ENCODE measurements at places on chromosomes 12 and 14.
A peak's percentile ranks its signal among the peaks of the same experiment; 100 is the strongest.

GRCh38 chr12:6070472-6071257, 53.8 kb downstream of the VWF start:
- DNase-seq, result no peak

- no peak for DNase-seq
These were observed 233.4 kb downstream of the BMP4 start for GRCh38 chr14:53723221-53723620.

- DNase-seq, result no peak
These were observed 77.5 kb downstream of the ELK3 start for GRCh38 chr12:96271469-96272199.

DNA sequence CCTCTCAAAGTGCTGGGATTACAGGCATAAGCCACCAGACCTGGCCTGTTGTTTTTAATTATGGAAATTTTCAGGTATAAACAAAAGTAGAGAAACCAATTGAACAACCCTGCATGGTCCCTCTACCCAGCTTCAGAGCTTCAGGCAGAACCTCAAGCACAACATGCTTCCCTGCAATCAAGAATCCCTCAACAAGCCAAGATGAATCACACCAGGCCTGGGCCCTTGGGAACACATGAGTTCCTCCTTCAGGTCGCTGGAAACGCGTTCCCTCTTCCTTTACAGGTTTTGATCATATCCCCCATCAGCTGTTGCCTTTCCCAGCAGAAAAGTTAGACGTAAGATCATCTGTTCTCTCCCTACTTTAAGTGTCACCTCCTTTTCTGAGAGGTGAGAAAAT, 20.5 kb upstream of the CORO1C start:
- DNase-seq, result no peak

GRCh38 chr12:120820884-120821510, 83.2 kb downstream of the SPPL3 start:
- no peak for DNase-seq

DNA sequence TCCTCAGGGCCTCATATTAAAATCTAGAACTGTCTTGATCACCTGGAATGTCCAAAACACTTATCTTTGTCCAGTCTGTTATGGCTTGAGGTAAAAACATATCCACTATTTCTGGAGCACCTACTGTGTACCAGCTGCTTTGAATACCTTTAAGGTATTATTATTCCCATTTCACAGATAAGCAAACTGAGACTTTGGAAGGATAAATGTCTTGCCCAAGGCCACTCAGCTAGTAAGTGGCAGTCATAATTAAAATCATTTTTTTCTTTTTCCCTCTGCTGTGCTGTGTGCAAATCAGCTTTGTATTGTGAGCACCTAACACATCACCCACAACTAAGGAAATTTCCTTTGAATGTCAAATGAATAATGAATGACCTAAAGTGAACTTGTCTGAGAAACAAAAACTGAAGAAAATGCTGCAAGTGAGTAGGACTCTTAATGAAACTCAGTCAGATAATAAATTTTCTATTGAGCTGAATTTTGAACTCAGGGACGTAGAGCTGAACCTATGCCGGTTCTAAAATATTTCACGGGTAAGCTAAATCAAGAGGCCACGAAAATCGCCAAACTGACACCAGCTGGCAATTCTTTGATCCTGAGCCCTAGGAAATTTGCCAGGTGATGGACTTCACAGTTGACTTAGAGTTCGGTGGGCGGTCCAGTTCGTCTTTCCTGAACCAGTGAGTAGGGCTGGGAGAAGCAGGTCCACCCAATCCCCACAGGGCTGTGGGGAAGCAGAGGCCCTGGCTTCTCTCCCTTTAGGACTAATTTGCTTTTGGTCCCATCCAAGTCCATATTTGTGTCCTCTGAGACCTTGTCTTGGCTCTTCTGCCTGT, 159.7 kb upstream of the PWP1 start:
- DNase-seq, result no peak

GRCh38 chr14:105486974-105487448, 325 bp downstream of the CRIP1 start:
- no peak for DNase-seq

GRCh38 chr12:72189266-72189665, 82.9 kb upstream of the TRHDE start:
- no peak for DNase-seq

- no peak for DNase-seq
These were observed 76.9 kb upstream of the TMEM132C start for GRCh38 chr12:128190052-128190451.

DNA sequence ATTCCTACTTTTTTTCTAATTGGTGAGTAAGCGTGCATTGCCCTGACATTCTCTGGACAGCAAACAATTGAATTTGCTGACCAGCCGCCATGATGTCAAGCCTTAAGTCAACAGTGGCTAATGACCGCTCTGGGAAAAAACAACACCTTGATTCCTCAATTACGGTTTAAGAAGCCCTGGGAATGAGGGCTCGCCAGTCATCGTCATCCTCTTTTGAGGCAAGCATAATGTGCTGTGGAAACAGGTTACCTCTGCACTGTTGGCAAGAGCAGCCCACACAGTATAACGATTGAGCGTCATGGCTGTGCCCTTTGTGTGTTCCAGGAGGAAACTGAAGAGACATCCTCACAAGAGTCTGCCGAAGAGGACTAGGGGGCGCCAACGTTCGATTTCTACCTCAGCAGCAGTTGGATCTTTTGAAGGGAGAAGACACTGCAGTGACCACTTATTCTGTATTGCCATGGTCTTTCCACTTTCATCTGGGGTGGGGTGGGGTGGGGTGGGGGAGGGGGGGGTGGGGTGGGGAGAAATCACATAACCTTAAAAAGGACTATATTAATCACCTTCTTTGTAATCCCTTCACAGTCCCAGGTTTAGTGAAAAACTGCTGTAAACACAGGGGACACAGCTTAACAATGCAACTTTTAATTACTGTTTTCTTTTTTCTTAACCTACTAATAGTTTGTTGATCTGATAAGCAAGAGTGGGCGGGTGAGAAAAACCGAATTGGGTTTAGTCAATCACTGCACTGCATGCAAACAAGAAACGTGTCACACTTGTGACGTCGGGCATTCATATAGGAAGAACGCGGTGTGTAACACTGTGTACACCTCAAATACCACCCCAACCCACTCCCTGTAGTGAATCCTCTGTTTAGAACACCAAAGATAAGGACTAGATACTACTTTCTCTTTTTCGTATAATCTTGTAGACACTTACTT, 138.9 kb downstream of the HMGA2 start:
- peak; percentile 30 for DNase-seq

GRCh38 chr14:64763085-64763782, 59.0 kb downstream of the PLEKHG3 start:
- no peak for DNase-seq

DNA sequence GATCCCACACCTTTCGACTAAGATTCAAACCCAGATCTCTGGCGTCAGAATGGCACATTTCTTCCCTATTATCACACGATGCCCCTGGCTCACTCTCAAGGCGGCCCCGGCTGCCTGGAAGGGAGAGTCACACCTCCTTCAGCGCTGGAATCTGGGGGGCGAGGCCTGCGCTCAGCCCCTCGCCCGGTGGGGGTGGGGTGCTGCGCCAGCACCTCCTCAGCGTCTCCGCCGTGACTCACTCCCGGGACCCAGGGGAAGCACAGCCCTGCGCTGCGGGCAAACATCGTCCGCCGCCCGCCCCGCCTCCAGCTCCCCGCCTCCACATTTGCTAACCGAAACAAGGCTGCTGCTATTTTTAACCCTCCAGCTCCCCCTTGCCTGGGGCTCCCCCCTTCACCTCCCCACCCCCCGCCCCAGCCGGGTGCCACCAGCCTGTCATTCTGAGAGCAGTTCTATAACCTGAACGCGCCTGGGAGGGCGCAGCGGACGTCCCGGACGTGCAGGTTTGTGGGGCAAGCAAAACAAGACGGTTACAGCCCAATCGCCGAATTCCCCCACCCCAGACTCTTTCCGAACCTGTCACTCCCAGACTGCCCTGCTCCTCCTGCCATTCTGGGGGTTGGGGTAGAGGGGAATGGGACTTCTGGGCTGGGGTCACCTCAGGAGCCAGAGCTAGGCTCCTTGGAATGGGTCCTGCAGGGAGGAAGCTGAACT, 6.7 kb downstream of the HDAC7 start:
- peak; percentile 92 for DNase-seq

DNA sequence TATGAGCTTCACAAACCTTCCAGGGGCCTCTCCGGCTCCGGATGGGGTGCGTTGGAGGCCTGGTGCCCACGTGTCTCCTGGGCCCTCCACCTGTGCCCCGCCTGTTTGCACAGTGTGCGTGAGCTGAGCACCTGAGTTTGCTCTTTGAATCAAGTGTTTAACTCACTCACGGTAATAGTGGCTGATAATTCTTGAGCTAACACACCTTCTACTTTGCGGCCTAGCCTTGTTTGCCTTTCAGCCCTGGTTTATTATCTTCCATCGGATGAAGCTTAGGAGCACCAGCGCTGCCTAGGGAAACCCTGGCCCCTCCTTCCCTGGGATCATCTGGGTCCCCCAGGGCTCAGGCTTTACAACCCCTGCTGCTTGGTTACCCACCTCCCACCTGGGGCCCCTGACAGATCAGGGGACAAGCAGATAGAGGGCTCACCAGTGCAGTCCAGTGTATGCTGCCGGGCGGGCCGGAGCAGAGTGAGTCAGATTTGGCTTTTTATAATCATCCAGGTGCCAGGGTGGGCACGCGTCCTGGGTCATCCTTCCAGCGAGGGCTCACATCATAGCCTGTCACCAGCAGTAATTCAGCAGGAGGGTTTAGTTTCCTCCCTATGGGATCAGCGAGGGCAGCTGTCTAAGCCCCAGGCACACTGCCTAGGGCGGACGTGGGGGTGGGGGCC, 62.8 kb upstream of the RFLNA start:
- DNase-seq, result no peak

DNA sequence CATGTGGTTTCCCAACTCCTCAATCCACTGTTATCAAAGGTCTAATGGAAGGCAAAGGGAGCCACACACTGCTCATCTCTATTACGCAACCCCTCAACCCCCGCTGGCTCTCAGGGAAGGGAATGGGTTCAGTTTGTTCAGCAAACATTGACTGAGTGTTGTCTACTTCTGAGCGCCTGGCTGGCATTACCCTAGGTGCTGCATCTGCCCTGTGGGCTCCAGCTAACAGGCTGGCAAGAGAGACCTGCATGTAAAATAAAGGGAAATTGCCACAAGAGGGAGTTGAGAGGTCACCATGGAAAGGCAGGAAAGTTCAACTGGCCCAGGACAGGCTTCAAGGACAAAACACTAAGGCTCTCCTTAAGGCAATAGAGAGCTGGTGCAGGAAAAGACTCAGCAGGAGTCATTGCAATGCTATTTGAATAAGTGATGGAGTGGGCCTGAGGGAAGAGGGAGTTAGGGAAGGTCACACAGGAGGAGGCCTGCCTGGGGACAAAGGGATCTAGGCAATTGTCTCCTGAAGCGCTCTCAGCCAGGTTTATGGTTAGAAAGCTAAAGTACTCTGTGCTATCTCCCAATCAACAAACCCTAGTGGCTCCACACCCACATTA, 5.5 kb upstream of the ZNF740 start:
- DNase-seq, result peak; percentile 42

DNA sequence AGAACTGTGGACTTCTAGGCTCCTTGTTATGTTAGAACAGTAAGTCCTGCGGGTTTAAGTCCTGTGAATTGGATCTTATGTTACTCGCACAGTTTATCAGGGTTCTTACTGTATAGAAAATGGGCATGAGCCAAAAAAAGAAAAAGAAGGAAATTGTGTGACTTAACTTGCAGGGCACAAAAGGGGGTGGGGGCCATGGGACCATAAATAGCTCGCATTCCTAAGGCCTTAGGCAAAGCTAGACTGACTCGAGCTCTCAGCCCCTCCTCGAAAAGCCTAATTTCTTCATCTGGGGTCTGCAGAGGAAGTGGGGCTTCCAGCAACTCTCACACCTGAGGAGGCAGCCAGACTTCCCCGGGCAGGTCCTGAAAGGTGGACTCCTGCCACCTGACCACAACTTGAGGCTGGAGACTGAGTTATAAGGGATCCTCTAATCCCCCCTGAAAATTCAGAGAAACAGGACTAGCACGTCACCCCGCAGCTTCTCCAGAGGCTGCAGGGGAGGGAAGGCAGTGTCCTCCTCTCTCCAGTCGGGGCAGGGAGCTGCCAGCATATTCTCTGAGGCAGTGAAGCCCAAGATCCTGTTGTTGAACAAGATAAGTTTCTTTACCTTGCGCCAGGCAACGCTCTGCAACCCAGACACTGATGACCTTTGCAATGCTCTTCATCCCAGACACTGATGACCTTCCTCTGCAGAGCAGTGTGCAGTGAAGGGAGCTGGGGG, 280.5 kb downstream of the PCNX1 start:
- DNase-seq, result no peak

- DNase-seq, result no peak
These were observed 9.8 kb downstream of the NKX2-1 start for GRCh38 chr14:36510078-36510799.

- no peak for DNase-seq
These were observed 979 bp downstream of the LTBP2 start for GRCh38 chr14:74610866-74611649.

DNA sequence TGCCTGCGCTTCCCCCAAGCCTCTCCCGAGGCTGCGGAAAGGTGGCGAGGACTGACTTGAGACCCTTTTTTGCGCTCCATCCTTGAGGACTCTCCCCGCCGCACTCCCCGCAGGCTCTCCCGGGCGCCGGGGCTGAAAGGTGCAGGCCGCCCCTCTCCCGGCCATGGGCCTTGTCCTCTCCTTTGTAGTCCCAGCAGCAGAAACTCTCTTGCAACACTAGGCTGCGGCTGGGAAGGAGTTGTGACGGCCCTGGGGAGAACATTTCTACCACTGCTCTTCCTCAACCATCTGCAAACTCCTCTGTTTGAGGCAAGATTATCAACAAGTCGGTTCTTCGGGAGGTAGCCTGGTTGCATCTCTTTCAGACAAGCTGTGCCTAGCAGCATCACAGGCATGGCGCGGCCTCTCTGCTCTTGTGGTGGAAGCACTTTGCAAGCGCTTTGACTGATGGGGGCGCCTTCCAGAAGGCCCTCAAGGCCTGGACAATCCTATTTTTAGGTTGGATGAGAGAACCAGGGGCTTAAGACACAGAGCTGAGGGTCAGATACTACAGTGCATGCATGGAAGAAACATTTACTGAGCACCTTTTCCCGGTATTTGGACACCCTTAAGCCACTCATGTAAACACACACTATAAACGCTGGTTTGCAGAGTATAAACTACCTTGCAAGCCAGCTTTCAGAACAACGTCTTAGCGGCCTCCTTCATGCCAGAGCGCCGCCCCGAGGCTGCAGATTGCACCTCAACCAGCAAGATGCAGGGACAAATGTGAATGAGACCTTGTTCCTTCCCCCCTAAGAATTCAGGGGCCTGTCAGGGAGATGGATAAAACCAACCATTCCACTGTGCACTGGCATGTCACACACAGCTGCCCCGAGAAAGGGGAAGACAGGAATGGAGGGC, 1.2 kb upstream of the PRIMA1 start:
- DNase-seq, result no peak

DNA sequence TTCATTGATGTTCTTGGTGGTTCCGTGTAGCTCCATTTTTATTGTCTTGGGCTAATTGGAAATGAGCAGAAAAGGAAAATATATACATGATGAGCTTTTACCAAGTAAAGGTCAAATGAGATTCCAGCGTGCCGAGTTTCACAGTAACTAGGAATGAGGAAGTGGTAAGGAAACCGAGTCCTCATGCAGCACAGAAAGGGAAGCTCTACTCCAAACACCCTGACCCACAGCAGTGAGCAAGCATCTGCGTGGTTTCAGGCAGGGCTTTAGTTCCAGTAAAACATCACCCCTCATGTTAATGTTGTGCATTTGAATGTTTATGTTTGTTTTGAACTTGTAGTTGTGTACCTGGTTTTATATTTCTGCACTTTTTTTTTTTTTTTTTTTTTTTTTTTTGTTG, 208.0 kb downstream of the SLC41A2 start:
- peak; percentile 93 for DNase-seq

GRCh38 chr12:106914796-106915634, 40.7 kb upstream of the TMEM263 start:
- DNase-seq, result no peak

GRCh38 chr12:79233341-79233781, 368.8 kb downstream of the SYT1 start:
- no peak for DNase-seq

Measured in suppressor macrophage treated with lipopolysaccharide for 4 hours (primary cell).